ENCODE measurements at places on chromosomes 2 and 18. TPM values are rescaled to one million over a fixed set of nuclear protein-coding genes. Genes with fewer than 3 reads are reported as not detected.

CYP27A1 gene
- total RNA-seq, result 0.28 TPM

AGXT gene
- not detected for total RNA-seq

MRPL44 gene
- 40.0 TPM for total RNA-seq

LAMA3 gene
- 0.19 TPM for total RNA-seq

PCGF1 gene
- 11.6 TPM for total RNA-seq

MYO1B gene
- total RNA-seq, result 0.98 TPM

GRB14 gene
- total RNA-seq, result not detected

CIB4 gene
- not detected for total RNA-seq

SCN2A gene
- total RNA-seq, result not detected

LIPG gene
- total RNA-seq, result not detected

BOLL gene
- total RNA-seq, result not detected

ZDBF2 gene
- total RNA-seq, result 29.7 TPM

ST6GAL2 gene
- total RNA-seq, result not detected

LBX2 gene
- total RNA-seq, result not detected

GPC1 gene
- total RNA-seq, result 0.58 TPM

EPC2 gene
- total RNA-seq, result 85.5 TPM

GPR75 gene
- total RNA-seq, result 2.0 TPM
